Kidney tubule cell (primary cell): ENCODE measurements at places on chromosomes 5 and 9.

- no peak for DNase-seq
Observed at GRCh38 chr9:105320568-105320967, 76.1 kb downstream of the SLC44A1 start.

DNA sequence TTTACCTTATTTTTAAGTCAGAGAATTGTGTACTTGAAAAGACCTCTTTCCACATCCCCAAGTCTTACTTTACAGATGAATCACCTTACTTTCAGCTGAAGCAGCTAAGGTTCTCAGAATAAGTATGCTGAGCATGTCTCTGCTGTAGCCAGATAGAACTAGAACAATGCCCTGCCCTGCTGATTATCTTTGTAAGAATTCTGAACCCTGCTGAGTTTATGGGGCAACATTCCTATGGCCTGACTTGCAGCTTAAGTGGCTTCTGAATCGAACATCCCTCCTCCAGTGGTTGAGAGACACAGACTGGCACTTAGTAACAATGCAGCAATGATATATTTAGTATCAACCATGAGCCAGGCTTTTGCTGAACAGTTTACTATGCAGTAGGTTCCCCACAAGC is 592.0 kb upstream of the WWC1 start:
- DNase-seq = peak; percentile 100

DNA sequence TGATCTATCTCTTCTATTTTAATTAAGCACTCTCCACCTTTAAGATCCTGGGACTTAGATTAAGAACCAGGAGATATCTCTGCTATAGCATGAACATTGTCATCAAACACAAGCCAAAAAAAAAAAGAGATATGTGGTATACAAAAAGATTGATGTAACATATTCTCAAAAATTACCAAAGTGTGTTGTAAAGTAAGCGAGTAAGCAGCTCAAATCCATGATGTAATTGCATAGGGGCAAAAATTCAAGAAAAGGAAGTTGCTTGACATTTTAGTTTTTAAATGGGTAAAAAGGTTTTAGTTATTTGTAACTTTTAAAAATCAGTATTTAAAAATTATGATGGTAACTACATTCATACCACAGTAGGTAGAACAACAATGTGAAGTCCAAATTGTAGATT is 40.7 kb downstream of the CNTRL start:
- no peak for DNase-seq

DNA sequence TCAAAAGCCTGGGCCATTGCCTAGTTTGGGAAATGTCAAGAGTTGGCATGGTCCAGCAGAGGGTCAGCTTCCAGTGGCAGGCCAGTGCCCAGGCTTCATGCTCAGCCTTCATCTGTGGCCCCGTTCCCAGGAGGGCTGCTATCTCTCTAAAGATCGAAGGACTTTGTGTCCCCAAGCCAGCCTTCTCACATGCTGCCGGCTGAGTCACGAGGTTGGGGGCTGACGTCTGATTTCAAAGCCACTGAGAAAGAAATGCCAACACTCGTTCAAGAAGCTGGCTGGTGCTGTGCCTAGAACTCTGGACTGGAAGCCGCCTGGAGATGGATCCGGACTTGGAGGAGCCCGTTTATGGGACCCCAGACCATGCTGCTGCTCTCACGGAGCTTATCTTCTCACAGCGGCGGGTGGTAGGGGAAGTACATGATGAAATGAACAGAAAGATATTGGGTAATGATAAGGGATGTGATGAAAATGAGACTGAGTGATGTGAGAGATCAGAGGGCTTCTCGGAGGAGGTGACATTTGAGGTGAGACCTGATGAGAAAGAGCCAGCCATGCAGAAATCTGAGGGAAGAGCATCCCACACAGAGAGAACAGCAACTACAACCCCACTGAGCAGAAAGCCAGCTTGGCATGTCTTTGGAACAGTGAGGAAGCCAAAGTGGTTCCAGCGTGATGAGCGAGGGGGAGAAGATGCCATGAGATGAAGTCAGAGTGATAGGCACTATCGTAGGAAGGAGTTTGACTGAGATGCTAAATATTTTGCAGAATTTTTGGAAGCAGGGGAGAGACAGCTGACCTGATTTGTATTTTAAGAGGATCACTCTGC is 54.9 kb upstream of the BOD1 start:
- no peak for DNase-seq

GRCh38 chr5:523441-524222 is 617 bp downstream of the SLC9A3 start:
- no peak for DNase-seq

DNA sequence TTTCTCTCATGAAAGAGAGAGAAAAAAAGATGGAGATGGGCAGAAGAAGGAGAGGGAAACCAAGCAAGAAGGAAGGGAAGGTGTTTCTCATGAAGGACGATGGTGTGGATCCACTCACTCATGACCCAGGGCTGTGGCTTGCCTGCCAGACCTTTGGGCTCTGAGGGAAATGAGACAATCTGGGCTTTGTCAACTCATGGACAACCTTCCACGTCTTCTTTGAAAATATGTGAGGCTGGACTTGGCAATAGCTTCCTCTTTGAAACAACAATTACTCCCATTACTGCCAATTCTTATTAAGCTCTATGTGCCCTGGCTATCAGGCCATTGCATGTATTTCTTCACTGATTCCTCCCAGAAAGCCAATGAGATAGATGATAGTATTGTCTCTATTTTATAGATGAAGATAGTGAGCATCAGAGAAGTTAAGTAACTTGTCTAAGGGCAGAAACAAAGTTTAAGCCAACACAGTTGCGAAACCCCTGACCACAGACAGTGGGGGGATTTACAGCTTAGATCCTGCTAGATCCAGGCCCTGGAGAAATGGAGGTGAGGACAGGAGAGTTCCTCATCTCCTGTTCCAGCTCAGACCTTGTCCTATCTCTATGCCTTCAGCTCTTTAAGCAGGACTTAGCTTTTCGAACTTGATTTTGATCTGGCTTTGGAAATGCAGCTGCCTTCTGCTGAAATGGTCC is 132.4 kb downstream of the GCNT1 start:
- no peak for DNase-seq
